ENCODE measurements at places on chromosomes 4 and X.

DNA sequence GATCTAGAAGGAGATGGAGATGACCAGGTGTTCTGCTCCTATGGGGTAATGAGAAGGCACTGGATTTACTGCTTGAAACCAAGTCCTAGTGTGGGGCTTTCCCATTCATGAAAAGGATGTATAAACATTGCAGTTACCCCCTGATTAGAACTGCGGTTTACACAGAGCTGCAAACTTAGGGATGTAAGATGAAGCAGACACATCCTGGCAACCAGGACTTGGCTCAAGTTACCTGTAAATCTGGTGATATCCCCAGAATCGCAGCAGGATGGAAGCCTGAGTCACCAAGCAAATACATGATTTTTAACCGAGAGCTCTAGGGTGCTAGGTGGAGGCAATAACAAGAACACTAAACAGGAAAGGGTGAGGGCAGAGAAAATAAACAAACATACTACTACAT lies 178.6 kb upstream of the MAMLD1 start:
- DNase-seq, result no peak

DNA sequence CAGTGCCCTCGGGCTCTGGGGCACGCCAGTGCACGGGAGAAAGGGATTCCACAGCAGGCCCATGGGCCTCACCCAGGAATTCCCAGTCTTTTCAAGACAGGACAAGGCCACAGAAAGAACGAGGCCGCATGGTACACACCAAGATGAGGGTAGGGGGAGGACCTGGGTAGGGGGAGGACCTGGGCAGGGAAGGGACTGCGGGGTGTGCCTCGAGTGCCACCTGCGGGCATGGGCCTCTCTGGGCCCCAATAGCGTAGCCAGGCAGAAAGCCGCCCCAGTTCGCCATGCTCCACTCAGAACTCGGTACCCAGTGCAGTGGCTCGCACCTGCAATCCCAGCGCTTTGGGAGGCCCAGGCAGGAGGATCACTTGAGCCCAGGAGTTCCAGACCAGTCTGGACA lies 14.0 kb upstream of the DUSP9 start:
- DNase-seq, result no peak

DNA sequence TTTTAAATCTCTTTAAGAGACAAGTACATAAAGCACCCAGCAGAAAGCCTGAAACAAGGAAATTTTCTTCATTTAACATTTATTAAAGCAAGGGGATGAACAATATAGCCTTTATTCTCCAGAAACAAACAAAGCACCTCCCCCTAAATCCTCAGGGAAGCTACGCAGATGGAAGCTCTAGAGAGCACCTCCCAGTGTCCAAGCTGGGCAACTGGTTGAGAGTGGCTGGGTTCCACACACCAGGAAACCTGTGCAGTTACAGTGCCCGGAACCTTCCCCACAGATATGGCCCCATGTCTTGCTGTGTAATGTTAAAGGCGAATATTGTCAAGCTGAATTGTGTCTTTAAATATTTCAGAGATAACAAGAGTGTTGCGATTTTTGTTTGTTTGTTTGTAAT lies 8.9 kb upstream of the TRIML1 start:
- no peak for DNase-seq

DNA sequence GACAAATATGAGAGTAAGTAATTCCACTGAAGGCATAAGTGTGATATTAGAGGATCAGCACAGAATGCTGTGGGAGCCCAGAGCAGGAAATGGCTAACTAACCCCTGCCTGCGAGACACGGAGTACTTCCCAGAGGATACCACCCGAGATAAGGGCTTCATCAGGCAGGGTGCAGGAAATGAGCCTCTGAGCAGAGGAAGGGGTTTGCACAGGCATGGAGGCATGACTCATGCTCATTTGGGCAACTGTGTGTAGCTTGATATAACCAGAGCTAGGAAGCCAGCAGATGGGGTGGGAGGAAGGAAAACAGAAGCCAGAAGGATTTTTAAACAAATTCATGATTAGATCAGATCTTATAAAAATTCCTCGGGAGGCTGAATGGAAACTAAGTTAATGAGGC lies 70.0 kb upstream of the TSPAN5 start:
- DNase-seq, result no peak

DNA sequence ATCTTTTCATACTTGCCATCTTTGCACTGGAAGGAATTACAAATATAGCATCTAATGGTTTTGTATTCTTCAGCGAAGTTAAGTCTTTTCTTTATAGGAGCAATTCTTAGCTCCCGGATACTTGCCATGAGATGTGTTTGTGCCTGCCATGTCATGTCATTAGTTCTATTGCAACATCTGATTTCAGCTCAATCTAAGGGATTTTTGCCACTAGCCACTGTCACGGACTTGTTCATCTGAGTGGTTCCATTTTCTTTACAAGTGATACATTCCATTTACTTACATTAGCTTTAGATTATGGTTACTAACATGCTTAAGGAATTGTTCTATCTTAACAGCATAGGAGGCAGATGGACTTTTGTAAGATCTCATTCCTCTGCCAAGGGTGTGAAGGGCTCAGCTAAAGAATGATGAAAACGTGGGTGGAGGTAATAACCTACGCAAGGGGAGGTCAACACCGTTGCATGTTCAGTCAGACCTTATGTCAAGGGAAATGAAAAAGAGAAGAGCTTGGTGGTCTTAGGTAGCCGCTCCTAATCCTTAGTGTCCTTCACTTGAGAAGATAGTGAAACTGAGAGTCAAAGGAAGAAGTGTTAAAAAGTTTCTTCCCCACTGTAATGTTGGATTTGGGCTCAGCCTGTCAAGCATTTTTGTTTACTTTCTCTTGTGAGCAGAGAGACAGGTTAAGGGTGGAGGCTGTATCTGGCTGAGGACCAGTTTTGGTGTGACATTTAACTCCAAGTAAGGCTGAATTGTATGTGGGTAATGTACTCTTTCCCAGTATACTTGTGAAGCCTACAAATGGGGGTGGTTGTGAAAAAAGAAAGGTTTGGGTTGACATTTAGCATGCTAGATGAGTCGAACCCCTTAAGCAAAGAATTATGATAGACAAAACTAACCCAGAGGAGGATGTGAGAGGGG lies 3.6 kb upstream of the KLHL2 start:
- DNase-seq, result no peak

- DNase-seq, result no peak
Measured at GRCh38 chrX:139804482-139804881, 96.5 kb upstream of the MCF2 start.

DNA sequence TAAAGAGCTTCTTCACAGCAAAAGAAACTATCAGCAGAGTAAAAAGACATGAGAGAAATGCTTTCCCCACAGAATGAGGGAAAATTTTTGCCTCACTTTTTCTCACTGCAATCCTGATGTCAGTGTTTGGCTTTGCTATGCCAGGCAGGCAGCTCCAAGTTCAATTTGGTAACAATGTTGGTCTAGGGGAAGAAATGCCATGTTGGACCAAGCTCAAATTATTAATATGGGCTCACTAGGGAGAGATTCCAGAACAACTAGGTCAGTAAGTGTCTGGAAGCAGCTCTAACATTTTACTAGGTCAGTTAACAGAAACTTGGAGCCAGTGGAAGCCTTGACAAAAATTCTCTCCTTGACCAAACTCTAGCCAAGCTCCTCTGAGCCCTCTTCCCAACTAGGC lies 95.4 kb downstream of the NAF1 start:
- no peak for DNase-seq

GRCh38 chr4:172786039-172786792 lies 382.4 kb upstream of the GALNT7 start:
- no peak for DNase-seq

- no peak for DNase-seq
Measured at GRCh38 chrX:48558271-48558670, 16.0 kb upstream of the RBM3 start.

GRCh38 chr4:179597301-179597700 lies 2155.1 kb upstream of the AGA start:
- DNase-seq, result no peak

DNA sequence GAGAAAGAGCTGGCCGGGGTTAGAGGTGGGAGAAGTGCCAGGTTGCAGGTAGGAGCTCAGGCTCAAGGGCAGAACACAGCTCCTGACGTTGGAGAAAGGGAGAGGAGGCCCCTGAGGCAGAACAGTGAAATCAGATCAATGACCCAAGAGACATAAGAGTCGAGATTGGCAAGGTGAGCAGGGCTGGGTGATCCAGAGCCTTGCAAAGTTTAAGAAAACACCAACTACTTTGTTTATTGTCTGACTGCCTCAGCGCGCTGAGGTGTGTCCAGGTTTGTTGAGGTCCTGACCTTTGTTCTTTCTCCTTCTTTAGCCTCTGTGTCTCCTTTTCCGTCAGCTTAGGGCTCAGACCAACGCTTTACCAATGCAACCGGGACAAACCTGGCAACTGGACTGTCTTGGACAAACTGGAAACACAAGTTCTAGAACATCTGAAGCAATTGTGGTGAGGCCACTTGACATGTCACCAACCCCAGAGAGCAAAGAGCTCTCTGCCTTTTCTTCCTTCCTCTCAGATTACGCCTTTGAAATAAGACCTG lies 28.3 kb downstream of the CHRNA9 start:
- DNase-seq, result no peak

GRCh38 chrX:7983581-7983980 lies 56.4 kb upstream of the PNPLA4 start:
- no peak for DNase-seq

DNA sequence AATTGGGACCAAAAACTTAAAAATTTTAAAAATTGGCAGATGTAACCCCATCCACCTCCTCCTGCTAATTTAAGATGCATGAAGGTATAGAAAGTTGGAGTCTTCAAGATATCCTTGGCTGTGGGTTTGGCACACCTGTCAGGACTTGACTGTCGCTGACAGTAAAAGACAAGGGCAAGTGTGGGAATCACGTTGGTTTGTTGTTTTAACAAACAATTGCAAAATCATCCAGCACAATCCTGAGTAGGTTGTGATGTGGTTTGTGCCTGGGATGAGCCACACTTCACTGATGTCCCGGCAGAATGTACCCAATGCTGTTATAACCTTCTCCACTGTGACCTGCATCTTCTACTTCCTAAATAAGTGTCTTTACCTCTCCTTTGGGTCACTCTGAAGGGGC lies 24.0 kb downstream of the HOPX start:
- DNase-seq, result no peak

DNA sequence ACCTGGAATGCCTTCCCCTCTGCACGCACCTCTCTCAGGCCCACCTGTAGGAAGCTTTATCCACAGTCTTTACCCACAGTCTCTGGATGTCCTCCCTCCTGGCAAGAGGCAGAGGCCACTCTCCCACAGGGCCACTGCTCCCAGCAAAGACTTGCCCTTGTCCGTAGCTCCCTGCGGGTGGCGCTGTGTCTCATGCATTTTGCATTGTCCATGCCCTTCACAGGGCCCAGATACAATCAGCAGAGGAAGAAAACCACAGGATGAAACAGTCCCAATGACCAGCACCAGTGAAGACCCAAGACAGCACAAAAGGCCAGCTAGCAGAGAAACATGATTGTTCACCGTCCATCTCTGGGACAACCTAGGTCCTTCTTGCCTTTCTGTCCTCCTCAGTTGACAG lies 2.1 kb upstream of the NSG1 start:
- DNase-seq, result no peak

GRCh38 chr4:157221895-157222770 lies 1.6 kb downstream of the GRIA2 start:
- no peak for DNase-seq

DNA sequence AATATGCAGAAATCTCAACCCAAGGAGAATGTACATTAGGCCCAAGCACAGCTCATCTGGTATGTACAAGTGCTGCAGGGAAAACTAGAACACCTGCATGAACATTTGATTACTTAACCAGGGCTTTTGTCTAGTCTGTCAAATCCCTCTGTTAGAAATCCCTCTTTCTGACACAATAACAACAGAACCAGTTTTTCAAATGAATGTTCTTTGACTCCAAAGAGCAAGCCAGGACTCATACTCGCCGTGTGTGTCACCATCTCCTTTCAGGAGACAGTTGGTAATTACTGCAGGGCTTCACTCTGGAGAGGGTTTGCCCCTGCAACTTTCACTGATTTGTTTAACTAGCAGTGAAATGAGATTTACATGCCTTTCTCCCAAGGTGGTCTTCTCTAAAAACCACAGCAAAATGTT lies 143.0 kb upstream of the FAM241A start:
- no peak for DNase-seq

- DNase-seq, result no peak
Measured at GRCh38 chrX:20414762-20415445, 148.2 kb upstream of the RPS6KA3 start.

GRCh38 chr4:34723605-34724004 lies 1520.7 kb downstream of the ARAP2 start:
- DNase-seq, result no peak

DNA sequence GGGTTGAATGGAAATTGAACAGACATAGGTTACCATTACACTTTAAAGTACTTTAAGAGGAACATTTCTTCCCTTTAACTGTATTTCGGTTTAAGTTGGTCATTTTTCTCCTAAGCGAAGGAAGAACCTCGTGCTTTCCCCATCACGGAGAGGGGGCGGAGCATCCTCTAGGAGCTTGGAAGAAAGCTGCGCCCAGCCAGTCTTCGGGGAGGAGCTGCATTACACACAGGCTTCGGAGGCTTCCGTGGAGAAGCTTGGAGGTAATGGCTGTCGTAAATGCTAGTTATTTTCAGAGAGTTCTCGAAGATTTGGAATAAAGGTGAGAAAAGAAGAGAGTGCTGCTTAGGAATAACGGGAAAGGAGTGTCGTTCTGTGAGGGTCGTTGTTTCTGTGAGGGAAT lies at the start of gene PWWP3B:
Gene PWWP3B (plus strand): TSS at position 199 of the 400 bp plus-strand sequence. CDS start 37,128 bp downstream, outside the sequence.
- DNase-seq, result no peak

GRCh38 chrX:14673764-14674163 lies 144.4 kb downstream of the GLRA2 start:
- DNase-seq, result peak; percentile 4

DNA sequence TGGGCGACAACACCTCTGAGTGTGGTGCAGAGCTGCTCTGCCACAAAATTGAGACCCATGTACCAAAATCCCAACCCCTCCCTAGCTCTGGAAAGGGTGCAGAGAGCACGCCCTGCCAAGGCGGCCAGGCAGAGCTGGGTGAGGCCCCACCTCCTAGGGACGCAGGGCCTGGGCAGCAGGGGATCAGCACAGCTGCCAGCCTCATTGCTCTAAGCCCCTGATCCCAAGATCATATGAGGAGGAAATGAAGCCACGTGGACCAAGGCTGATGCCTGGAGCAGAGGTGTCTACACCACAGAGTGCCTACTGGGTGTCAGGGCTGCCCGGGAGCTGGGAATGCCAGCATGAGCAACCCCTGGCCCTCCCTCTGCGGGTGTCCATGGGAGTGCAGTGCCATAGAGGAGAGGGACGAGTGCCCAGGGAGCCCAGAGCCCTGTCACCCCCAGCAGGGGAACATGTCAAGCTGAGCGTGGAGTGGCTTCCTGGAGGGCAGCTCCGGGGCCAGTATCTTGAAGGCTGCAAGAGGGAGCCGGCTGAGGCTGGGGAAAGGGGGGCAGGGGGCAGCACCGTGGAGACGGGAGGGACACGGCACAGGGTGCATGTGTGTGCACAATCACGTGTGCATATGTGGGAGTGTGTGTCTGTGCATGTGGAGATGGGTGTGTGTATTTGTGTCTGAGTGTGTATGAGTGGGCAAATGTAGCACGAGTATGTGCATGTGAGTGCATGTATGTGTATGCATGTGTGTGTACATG lies 63.9 kb upstream of the PSAPL1 start:
- DNase-seq, result no peak

DNA sequence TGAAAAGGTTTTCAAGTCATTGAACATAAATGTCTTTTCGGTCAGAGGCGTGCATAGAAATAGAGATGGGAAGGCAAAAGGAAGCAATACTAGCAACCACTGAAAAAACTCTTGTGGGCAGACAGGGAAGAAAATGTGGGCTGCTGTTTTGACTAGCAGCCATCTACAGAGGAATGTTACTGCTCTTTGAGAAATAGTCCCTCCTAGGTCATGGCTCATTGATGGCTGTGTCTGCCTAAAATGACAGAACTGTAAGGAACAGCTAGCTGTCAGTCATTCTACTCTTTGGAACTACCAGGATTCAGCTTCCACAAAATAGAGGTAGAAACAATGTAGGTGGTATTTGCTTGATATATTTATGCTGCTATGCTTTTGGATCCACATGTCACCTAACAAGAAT lies 26.9 kb upstream of the TMPRSS11B start:
- DNase-seq, result no peak

All from stimulated activated CD4-positive, alpha-beta T cell treated with anti-CD3 and anti-CD28 coated beads, Interleukin-4, amount 100 ng/mL, for 24 hours (primary cell).